Activated T-helper 2 cell treated with anti-CD3 and anti-CD28 coated beads, Interferon-gamma antibody, Interleukin-2, Interleukin-4, amounts not matched to agents 10 μg/mL and 5 μg/mL and 100 μg/mL, durations not matched to agents 14 hours and 24 hours and 36 hours (primary cell): ENCODE measurements at places on chromosomes 4 and X. TPM values are rescaled to one million over a fixed set of nuclear protein-coding genes. Genes with fewer than 3 reads are reported as not detected.

DNA sequence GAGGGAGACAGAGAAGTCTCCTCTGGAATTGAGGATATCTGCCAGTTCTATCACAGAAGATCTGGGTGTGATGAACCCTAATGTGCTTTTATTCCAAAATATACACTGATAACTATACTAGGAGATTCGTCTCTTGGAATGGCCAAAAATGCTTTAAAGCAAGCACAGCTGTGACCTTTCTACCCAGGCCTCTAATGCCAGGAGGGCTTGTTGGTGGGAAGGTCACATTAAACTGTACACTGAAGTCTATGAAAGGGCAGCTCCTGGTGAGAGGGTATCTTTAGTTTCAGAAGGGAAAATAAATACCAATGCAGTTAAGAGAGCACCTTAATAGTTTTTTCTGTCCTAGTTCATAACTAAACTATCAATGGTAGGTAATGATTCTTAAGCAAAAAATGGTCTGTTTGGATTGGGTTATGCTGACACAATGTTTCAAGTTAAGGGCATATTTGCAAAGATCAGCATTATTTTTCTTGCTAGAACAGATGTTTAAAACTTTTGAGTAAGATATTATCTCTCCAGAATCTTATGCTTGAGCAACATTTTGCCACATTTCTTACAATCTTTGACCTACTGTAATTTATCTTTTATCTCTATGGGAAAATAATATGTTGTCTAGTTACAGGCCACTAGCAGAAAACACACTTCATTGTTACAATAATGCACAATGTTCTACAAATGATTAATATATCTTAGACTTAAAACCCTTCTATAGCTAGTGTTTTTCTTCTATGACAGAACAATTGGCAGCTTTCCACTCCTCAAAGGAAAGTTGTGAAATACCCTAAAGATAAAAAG, 59.6 kb downstream of the SEC24D start:
- no peak for DNase-seq

DNA sequence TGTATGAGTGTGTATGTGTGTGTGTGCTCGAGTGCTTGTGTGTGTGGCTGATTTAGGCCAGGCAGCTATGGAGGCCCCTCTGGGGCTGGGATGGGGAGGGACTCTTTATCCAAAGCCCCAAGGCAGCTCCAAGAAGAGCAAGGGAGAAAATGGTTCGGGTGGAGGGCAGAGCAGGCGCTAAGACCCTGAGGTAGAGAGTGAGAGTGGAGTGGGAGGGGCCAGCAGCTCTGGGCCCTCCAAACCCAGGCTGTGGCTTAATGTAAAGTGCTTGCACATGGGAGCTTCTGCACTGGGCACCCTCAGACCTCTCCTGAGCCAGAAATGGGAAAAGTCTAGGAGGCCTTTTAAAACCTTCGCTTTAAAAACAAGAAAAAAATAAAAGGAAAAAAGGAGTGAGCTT, 233.5 kb upstream of the PSAPL1 start:
- DNase-seq, result no peak

- no peak for DNase-seq
Observed at GRCh38 chr4:58957711-58958110, 1847.5 kb upstream of the IGFBP7 start.

DNA sequence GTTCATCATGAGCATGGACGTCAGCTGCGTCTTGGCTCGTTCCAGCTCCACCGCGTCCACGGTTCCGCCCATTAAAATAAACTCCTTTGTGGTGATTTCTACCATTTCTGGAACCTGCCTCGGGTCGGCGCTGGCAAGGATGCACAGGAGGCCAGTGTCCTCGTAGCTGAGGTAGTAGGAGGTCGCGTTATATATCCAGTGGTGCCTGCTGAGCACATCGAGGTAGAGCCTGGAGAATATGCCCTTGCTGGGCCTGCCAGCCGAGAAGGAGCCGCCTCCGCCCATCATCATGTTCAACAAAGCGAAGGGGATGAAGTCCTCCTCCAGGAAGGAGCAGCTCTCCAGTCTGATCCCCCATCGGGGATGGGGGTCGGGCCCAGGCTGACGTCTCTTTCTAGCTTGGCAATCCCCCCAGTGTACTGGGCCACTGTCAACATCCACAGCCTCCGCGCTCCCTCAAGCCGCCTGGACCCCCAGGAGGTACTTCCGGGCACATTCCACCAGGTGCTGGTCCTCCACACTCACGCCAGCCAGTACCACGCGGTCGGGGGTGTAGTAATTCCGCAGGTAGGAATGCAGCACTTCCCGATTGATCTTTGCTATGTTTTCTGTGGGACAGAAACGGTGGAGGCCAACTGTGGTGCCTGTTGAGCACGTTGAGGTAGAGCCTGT, 120.9 kb upstream of the GRID2 start:
- DNase-seq, result no peak

- DNase-seq, result no peak
Observed at GRCh38 chrX:143472347-143472938, 44.8 kb downstream of the SPANXN3 start.

- DNase-seq, result no peak
Observed at GRCh38 chr4:126265888-126266287, 951.1 kb downstream of the FAT4 start.

- DNase-seq, result no peak
Observed at GRCh38 chrX:111348429-111348828, 63.6 kb downstream of the DCX start.

DNA sequence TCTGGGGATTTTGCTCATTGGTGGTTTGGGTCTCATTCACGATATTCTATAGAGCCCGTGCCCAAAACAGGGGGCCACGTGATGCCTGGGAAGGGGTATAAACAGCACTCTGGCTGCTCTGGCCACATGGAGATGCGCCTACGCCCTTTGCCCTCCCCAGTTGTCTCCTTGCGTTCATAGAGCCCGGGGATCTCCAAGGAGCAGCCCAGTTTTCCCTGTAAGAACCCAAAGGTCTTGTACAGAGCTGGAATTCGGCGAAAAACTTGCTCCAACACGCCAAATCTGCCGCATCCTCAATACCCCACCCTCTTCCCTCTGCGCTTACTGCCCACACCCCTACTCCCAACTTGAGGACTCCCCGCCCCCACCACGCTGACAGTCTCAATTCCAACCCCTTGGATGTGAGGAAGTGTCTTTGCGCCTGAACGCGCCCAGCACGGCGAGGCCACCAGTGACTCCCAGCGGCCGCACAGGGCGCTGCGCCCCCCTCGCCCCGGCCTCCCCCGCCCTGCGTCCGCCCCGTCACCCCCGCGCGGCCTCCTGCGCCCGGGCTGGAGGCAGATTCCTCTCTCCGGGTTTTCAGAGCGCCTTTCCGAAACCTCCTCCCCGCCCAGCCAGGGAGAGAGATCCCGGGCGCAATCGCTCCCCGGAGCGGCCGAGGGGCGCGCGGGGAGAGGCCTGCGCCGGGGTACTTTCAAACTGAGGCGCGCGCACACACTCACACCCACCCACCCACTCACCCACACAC, at the start of gene NHS:
Gene NHS, plus strand, starts transcription at position 582 of the 748 bp plus-strand sequence. CDS start 558 bp downstream, outside the sequence.
- no peak for DNase-seq

DNA sequence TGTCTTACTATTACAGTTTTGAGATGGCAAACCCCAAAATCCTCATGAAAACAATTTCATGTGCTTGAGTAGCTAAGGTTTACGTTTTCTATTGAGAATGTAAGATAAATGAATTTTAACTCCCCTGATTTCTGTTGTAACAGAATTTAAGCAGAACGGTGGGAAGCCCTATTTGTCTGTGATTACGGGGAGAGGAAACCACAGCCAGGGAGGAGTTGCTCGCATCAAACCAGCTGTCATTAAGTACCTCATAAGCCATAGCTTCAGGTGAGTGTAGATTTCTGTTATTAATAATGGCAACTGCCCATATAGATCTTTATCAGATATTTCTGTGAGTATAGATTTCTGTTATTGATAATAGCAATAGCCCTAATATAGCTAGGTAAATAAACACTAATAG, 44.2 kb upstream of the RHOH start:
- DNase-seq, result no peak

- no peak for DNase-seq
Observed at GRCh38 chrX:115906276-115906675, 264.3 kb upstream of the AGTR2 start.

DNA sequence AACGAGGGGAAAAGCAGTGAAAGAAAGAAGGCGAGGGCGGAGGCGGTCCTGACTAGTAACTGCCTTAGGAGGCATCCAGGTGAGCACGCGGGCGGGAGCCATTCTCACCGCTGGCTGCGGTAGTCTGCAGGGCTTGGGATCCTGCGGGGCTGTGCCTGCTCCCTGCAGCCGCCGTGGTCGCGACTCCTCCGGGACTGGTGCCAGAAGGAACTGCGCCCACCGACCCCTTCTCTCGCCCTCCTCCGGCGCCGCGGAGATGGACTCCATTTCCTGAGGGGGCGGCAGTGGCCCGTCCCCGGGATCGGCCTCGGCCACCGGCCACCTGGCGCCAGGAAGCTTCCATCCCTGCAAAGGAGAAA, 543 bp downstream of the NFXL1 start:
- peak; percentile 22 for DNase-seq

DNA sequence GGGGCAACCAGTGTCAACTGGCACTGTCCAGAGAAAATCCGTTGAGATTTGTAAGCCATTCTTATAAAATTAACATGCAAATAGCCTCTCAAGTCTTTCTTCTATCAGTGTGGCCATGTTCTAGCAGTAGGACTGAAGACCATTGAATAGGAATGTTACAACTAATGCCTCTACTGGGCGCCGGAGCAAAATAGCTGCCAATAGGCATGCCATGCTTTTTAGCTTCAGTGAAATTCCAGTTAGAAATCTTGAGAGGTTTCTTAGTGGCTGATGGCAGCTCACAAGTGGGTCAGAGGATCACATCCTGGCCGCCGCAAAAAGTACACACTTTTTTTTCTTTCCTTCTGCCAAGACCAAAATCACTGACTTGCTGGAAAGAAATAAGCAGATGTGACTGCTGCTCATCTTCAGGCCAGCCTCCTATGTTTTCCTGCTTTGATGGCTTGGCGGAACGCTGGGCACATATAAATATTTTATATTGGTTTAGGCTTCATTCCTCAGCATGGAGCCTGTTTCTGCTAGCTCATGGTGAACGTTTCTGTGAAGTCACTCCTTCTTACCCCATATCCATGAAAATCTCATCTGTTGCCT, 293.1 kb downstream of the TENM3 start:
- no peak for DNase-seq

DNA sequence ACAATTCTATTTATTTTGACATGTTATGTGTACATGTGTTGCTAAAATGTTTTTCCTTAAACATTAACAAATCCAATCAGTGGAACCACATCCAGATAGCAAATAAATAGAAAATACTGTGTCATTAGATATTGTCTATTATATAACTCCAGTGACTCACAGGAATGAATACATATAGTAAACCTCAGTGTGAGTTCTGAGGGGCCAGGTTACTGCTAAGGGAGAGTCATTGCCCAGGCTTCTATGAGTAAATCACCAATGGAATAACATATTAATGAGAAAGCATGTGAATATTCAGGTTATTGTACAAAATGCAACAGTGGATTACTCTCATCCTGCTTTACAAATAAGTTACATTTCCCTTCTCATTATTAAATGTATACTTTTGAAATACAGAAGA, 27.2 kb downstream of the TACR3 start:
- no peak for DNase-seq

DNA sequence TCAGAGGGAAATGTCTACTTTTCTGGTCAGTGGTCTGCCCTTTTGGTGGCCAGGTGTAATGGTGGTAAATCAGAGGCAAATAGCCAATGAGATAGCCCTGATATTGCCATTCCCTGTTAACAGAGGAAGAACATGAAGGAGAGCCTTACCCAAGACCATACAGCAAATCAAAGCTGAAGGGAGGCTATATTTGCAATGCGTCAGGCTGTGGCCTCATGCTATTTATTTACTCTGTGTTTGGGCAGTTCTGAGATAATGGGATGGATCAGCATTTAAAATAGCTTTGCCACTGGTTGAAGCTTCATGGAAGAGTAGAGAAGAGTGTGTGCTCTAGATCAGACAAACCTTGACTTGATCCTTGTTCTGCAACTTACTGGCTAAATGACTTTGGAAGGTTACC, 73.3 kb upstream of the MAML3 start:
- DNase-seq, result no peak

GRCh38 chr4:156763511-156763910, 208.1 kb downstream of the PDGFC start:
- no peak for DNase-seq

DNA sequence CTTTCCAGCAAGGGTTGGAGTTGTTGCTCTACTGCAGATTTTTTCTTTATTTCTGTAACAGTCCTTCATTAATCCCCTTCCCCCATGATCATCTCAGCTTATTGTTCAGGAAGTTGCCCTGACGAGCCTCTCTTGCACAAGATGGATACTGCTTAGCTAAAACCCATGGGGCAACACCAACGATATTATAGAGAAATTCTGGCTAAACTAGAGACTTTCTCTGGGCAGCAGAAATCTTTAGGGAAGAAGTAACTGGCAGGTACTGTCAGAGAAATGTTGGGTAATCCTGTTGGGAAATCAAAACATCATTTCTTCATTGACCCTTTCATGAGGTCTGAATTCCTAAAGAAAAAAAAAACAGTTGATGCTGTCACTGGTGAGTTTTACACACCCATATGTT, 921.3 kb downstream of the NLGN4X start:
- no peak for DNase-seq

- DNase-seq, result no peak
Observed at GRCh38 chr4:35229021-35229420, 1015.3 kb downstream of the ARAP2 start.

The PLXNB3 gene
- total RNA-seq, result 0.62 and 0.91 TPM in 2 replicates

The RBM41 gene
- 15.4 and 16.2 TPM in 2 replicates for total RNA-seq

The KDM5C gene
- 98.3 and 111 TPM in 2 replicates for total RNA-seq

The PCDH18 gene
- total RNA-seq, result not detected in 2 replicates

The CEP135 gene
- 13.3 and 15.7 TPM in 2 replicates for total RNA-seq

The DGAT2L6 gene
- total RNA-seq, result not detected in 2 replicates

The KCTD8 gene
- total RNA-seq, result not detected in 2 replicates

The GRPR gene
- 0.18 TPM in 1 of 2 replicates, not detected in the other for total RNA-seq

The AREG gene
- 1.3 and 1.7 TPM in 2 replicates for total RNA-seq

The SLC7A11 gene
- 0.92 and 1.8 TPM in 2 replicates for total RNA-seq

The PARM1 gene
- total RNA-seq, result not detected in 2 replicates

The KLHL34 gene
- 0.23 TPM in 2 replicates for total RNA-seq

The FUNDC1 gene
- total RNA-seq, result 9.0 and 10.9 TPM in 2 replicates

The TRIM60 gene
- not detected in 2 replicates for total RNA-seq

The APLN gene
- 0.32 and 0.39 TPM in 2 replicates for total RNA-seq
